ENCODE measurements at places on chromosomes 1 and 21. TPM values are rescaled to one million over a fixed set of nuclear protein-coding genes. Genes with fewer than 3 reads are reported as not detected.

DMBX1 gene
- 0.25 TPM for total RNA-seq

DENND1B gene
- total RNA-seq = 17.2 TPM

OR10J1 gene
- not detected for total RNA-seq

SGIP1 gene
- 14.0 TPM for total RNA-seq

DDX59 gene
- total RNA-seq = 16.2 TPM

RAVER2 gene
- 15.0 TPM for total RNA-seq

OPTC gene
- total RNA-seq = not detected

OR2AK2 gene
- not detected for total RNA-seq

GPX7 gene
- total RNA-seq = 9.8 TPM

TFF2 gene
- total RNA-seq = not detected

- no peak for DNase-seq
These were observed 38.0 kb upstream of the PTGFRN start for GRCh38 chr1:116871779-116872146.

DNA sequence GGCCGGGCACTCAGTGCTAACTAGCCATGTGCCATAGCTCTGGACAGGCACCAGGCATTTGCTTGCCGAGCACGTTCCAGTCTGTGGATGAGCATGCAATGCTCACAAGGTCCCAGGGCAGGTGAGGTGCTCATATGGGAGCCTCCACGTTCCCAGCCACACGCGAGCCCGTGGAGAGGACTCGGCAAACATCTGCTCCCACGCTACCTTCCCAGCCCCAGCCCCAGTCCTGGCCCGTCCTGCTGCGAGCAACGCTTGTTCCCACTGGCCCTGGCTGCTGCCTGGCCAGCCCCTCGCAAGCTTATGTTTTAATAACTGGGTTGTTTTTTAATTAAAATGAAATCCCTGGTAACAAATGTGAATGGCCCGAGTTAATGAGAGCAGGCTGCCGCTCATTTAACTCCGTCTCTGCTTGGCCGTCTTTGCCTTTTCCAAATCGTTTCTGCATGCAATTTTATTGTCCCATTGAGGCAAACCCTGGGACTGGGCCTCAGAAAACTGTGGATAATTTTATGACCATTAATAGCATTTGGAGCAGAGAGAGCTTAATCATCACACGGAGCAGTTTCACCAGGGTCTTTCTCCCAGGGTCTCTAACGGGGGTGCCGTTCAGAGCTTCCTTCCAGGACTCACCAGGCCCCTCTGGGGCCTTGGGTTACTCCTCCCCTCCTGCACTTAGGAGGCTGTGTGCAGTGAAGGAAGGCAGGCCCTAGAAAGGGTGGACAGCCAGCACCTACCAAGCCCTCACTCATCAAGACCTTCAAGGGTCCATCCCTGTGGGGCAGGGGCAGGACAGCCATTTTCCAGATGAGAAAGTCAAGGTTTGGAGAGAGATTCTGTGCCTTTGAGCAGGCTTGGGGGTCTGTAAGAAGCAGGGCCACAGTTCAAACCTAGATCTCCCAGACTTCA lies 136.8 kb downstream of the GLIS1 start:
- no peak for DNase-seq

- no peak for DNase-seq
These were observed 2.1 kb downstream of the MPL start for GRCh38 chr1:43339584-43340232.

DNA sequence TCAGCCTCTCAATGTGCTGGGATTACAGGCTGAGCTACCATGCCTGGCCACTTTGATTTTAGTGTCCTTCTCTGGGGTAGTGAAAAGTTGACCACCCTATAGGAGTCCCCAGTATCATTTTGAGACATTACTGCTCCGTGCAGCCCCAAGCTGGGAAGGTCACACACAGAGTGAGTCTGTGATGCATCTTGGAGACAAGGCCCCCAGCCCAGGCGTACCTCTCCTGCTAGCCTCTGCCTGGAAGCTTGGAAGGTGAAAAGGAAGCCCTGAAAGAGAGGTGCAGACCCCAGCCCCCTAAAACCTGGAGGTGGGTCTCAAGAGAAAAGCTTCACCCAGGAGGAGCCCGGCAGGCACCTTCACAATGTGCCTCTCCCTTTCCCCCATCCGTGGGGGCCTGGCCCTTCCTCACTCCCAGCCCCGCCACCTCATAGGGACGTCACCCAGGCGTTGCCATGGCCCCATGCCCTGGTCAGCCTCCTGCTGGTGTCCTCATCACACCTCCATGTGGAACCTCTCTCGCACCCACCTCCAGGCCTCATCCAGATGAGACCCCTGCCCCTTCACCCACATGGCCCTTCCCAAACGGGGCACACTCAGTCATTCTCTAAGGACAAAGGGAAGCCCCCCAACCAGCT lies 5.6 kb upstream of the ARF1 start:
- no peak for DNase-seq

DNA sequence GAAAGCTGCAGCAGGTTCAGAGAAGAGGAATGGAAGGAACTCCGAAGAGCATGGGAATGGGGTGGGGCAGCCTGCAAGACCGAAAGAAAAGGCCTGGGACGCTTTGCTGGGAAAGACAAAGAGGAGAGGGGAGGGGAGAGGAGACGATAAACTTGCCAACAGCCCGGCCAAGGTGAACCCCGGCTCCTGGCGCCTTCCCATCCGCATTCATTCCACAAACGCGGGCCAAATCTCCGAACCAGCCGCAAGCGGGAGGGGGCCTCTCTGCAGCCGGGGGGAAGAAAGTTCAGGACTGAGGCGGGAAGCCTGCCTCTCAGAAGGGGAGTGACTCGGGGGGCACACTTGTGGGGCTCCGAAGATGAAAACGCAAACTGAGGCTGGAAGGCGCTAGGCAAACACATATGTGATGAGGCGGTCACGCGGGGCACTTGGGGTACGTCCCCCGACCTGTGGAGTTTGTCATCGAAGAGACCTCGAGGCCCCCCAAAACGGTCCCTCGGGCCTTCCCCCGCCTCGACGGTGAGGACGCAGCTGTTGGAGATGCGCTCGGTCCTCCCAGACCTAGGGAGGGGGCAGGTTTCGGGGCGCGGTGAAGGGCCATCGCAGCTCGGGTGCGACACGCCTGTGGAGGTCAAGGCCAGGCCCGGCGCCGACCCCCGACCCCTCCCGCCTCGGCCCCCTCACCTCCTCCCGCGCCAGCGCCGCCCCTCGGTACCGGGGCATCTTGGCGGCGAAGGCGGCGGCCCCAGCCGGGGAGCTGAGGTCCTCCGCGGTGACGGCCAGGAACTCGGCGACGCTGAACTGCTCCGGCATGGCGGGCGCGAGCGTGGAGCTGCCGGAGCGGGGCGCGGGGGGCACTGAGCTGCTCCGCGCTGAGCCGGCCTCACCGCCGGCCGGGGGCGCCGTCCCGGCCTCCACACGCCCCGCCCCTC lies at the start of gene ASAP3:
Gene ASAP3, minus strand, starts transcription at position 859 of the 932 bp plus-strand sequence. Its CDS starts 46 bp downstream, at position 813.
- DNase-seq = no peak

DNA sequence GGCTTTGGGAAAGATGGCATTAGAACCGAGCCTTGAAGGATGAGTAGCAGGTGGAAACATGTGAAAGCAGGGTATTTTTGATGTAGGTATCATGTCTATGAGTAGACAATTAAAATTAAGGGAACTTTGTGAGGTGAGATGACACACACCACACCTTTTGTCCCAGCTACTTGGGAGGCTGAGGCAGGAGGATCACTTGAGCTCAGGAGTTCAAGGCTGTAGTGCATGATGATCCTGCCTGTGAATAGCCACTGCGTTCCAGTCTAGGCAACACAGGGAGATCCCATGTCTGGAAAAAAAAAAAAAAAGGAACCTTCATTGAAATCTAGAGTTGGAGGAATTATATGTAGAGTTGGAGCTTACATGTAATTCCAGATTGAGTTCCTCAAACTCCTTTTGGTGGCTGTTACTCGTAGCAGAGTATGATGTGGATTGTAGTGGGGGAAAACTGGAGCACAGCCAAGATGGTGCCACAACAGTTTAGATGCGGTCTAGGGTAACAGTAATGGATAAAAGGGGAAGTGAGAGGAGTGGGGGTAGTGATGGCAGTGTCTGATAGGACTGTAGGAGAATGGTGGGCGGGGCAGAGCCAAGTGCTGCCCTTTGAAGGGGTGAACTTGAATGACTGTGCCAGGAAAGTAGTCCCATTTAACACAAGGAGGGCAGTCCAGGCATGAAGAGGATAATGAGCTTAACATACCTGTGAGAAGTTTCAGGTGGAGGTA lies 17.4 kb downstream of the AK4 start:
- no peak for DNase-seq

- DNase-seq = no peak
These were observed 4.8 kb downstream of the SLX9 start for GRCh38 chr21:44944596-44944995.

GRCh38 chr1:39410915-39411436 lies 80.5 kb upstream of the BMP8A start:
- DNase-seq = no peak

GRCh38 chr1:219340796-219341195 lies 167.1 kb downstream of the LYPLAL1 start:
- DNase-seq = no peak

- no peak for DNase-seq
These were observed 1.7 kb downstream of the PCNX2 start for GRCh38 chr1:233293556-233294446.

DNA sequence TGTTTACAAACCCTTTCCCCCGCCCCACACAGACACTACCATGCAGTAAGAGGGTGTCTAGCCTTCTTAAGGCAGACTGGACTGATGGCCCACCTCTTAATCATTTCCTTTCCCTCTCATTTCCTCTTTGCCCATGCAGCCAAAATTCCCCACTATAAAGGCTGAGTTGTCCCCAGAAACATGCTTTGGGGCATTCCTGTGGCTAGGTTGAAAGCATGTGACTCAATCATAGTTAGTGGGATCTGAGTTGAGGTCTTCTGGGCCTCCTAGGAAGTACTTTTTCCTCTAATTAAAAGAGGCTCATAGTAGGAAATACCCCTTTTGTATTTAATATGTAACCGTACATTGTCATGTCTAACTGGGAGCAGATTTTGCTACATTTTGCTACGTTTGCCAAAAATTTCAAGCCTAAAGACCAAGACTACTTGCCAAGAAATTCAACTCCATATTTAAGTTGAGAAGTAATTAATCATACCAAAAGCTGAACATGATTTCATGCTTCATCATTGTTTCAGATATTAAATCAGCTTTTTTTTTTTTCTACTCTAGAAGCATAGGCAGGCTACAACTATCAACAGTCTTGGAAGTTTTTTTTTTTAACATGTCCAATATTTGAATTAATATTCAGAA lies 174.7 kb downstream of the ADGRL4 start:
- no peak for DNase-seq

- no peak for DNase-seq
These were observed 508.3 kb upstream of the PKN2 start for GRCh38 chr1:88175631-88176226.

DNA sequence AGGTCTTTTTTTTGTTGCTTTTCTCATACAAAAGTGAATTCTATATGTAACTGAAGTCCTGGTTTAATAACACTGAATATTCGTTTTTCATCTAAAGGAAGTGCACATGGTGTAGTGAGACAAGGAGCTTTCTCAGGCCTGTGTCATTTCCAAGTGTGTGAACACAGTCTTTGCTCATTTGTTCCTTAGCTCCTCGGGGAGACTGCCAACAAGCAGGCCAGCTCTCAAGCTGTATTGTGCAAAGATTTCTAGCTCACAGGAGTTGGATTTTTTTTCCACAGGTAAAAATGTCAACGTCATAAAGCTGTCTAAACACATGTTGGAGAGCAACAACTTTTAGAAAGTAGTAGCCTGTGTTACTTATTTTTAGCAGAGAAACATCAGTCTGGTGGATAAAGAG lies 87.8 kb upstream of the S1PR1 start:
- DNase-seq = no peak

DNA sequence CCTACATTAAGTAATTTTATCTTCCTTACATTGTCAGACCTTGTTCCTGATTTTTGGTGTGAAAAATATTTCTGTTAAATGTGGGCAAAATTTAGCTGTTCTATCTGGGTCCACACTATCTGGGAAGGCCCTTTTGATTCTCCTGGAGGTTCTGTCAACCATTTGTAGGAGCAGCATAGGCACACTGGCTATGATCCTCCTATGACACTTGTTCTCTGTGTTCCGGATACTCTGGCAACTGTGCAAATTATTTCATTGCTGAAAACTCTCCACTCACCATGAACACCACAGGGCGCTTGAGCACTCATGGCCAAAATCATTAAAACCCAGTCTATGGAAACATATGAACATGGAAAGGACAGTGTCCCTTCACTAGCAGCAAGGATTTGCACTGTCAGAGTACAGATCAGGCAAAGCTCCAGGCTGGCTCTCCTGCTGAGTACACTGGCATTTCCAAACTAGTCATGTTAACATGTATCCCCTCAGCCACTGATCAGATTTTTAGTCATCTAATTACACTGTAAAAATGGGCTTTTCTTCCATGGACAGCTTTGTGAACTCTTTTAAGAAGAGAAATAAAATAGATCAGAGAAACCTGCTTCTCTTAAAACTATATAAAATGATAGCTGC lies 43.9 kb upstream of the SGIP1 start:
- DNase-seq = no peak

GRCh38 chr1:206967096-206967849 lies 3.0 kb downstream of the FCAMR start:
- no peak for DNase-seq

DNA sequence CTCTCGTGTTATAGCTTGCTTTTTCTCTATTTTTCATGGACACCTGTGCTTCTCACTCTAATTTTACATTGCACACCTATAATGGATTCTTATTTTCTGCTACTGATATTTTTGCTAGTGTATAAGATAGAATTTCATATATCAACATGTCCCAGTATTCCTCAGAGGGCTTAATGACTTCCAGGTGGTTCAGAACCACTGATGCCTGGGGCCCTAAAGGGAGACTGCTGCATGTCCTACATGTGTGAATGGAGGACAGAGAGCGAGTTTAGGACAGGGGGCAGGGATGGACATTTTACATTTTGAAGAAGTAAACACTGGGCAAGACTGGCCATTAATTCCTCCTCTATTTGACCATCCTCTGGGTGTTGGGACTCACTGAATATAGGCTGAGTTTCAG lies 100.6 kb downstream of the DISC1 start:
- no peak for DNase-seq

GRCh38 chr1:232477728-232478127 lies 152.2 kb downstream of the SIPA1L2 start:
- DNase-seq = no peak

DNA sequence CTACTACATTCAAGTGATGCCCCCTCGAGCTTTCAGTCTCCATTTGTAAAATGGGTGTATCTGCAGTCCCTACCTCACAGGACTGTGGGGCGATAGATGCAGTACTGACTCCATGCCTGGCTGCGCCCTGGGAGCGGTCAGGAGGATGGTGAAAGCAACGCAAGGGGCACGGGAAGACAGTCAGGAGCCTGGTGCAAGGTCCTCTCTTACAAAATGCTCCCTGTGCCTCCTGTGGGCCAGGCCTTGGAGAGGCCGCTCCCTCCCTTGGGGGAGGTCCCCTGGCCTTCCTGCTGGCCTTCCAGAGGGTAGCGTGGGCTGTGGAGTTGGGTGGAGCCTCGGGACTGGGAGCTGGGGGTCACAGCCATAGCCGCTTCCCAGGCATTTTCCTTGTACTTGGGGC lies 21.6 kb downstream of the FAM151A start:
- no peak for DNase-seq

GRCh38 chr1:221778535-221779142 lies 36.8 kb upstream of the DUSP10 start:
- DNase-seq = no peak

Data from vagina (tissue), 2 donors.